ENCODE measurements at places on chromosomes 16 and 17.

- no peak for DNase-seq
These were observed 658 bp downstream of the TNFRSF12A start for GRCh38 chr16:3020604-3021448.

DNA sequence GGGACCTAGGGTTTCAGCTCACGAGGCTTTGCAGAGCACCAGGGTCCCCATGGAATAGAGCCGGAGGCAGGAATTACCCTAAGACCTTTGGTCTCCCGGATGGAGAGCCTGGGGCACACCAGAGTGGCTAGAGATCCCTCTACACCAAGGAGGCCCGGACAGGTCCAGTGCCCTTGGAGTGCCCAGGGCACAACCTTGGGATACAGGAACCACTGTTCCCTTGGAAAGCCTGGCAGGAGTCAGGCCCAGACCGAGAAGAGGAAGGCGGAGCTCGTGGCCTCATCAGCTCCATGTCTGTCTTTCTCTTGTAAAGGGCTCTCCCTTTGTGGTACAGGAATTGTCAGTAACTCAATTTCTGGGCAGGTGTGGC lies 3.8 kb upstream of the DBNDD1 start:
- no peak for DNase-seq

DNA sequence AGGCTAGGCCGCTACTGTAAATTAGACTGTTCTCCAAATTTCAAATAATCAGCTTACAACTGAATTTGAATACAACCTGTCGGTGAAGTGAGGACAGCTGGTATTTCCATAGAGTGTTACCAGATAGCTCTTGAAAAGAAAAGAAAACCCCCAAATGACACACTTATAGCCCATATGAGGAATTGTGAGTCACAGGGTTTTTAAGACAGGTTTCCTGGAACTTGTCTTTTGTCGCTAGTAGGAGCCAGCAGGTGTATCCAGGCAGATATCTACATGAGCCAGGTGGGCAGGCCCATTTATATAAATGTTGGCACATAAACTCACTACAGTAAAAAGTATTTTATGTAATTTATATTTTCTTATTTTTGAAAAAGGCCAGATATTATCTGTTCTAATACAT lies 24.0 kb downstream of the TNRC6A start:
- peak; percentile 28 for DNase-seq

- no peak for DNase-seq
These were observed 100.1 kb downstream of the TMEM100 start for GRCh38 chr17:55622547-55622946.

DNA sequence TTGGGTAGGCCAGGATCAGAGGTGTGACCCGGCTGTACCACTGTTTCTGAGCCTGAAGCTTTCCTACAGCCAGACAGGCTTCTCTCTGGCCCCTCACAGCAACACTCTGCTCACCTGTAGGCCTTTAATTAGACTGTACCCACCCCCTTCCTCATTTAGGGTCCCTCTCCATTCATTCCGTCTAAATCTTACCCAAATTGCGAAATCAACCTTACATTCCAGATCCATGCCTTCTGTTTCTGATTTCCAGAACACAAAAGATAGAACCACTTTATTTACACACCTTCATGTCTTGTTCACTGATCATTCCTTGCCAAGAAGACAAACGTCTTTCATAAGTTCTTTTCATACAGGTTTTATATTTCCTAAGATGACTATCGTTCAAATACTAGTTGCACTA lies 160.8 kb downstream of the ZNF18 start:
- DNase-seq, result no peak

DNA sequence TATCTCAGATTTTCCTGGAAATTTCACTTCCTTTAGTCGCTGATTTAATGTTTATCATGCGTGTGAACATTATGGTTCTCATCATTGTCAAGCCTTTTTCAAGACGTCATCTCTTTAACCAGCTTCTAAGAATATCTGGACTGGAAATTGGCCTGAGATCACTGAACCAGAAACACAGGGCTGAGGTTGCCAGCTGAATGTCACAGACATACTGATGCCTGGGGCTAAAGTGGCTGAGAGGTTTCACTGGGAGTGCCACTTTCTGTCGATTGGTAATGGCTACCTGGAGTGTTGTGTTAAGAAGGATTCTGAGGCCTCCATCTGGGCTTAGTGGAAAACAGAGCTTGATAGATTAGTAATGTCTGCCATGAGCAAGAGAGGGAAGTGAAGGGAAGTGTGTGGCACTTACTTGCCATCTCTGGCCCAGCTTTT lies 54.2 kb downstream of the CRISPLD2 start:
- no peak for DNase-seq

Measured in DMS79 (cell line).